ENCODE measurements at places on chromosomes 16 and 17. TPM values are rescaled to one million over a fixed set of nuclear protein-coding genes. Genes with fewer than 3 reads are reported as not detected.

DNA sequence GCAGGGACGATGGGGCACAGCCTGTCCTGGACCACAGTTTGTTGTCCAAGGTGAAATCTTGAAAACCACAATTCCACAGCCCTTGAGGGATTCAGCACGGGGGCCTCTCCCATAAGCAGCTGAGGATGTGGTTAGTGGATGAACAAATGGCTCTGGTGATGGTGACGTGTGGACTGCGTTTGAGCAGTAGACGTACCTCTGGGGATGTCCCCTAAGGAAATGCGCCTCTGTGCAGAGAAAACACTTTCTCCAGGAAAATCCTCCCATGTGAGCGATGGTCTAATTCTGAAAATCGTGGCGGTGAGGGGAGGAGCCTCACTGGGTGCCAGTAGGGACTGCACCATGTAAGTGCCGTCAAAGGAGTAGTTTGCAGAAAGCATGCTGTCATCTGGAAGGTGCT lies 2.7 kb upstream of the SEPTIN12 start:
- no peaks in the 10 kb centered on the region for H3K27me3 ChIP-seq
- H3K27ac ChIP-seq, result peak overlapping the region; percentile 62
- no peak for DNase-seq

DNA sequence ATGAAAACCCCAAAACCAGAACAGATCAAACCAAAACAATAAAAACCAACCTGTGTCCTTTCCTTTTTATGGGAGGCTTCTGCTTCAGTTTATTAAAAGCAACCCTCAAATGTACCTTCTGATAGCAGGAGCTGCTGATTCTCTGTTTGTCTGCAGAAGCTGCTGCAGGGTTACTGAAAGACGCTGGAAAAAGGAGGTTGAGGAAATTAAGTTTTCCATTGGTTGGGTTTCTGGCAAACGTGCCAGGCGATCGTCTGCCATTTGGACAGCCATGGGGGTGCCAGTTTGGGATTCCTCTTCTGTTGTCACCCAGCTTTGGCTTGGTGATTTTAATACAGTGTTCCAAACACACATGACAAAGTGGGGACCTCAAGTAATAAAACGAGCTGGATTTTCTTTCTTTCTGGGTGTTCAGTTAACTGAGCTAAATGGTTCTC lies 185.4 kb upstream of the ZFHX3 start:
- no peak overlapping the region for H3K4me3 ChIP-seq
- peaks cover 8% of the 10 kb centered on the region for H3K27me3 ChIP-seq
- no peak for DNase-seq
- H3K4me1 ChIP-seq, result no peaks in the 10 kb centered on the region
- no peak overlapping the region for H3K27ac ChIP-seq

The LDHD gene
- not detected for polyA plus RNA-seq

- no peak overlapping the region for H3K4me3 ChIP-seq
- H3K27me3 ChIP-seq, result no peaks in the 10 kb centered on the region
- DNase-seq, result no peak
- no peaks in the 10 kb centered on the region for H3K36me3 ChIP-seq
- H3K27ac ChIP-seq, result no peak overlapping the region
Observed at GRCh38 chr17:52383493-52384100, 225.1 kb upstream of the CA10 start.

The ELOB gene
- polyA plus RNA-seq, result 288 TPM

GRCh38 chr17:76686538-76687297 lies 24.0 kb downstream of the MXRA7 start:
- H3K27me3 ChIP-seq, result no peaks in the 10 kb centered on the region
- no peak overlapping the region for H3K4me3 ChIP-seq
- DNase-seq, result no peak

GRCh38 chr16:55091213-55091870 lies 160.7 kb downstream of the IRX5 start:
- H3K36me3 ChIP-seq, result no peaks in the 10 kb centered on the region
- no peaks in the 10 kb centered on the region for H3K27me3 ChIP-seq
- H3K4me1 ChIP-seq, result no peaks in the 10 kb centered on the region

The MEOX1 gene
- polyA plus RNA-seq, result 5.9 TPM

DNA sequence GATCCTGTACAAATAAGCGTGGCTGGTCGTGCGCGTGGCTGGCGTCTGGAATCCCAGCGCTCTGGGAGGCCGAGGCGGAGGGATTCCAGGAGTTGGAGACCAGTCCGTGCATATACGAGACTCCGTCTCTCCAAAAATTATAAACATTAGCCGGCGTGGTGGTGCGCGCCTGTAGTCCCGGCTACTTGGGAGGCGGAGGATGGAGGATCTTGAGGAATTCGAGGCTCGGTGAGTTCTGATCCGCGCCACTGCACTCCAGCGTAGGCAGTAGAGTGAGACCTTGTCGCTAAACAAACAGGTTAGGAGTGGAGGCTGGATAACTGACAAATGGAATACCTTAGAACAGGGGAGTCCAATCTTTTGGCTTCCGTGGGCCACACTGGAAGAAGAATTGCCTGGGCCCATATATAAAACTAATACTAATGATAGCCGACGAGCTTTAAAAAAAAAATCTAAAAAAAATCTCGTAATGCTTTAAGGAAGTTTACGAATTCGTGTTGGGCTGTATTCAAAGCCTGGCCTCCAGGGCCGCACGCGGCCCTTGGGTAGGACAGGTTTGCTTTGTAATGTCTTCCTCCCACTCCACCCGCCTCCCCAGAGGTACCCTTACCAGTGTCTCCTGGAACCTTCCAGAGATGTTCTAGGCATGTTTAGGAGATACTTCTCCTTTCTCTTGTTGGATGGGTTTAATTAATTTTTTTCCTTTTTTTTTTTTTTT lies 909 bp upstream of the RSL1D1 start:
- peaks cover 9% of the 10 kb centered on the region for H3K36me3 ChIP-seq
- peak overlapping the region; percentile 99 for H3K4me3 ChIP-seq
- no peak for DNase-seq
- H3K27ac ChIP-seq, result peak overlapping the region; percentile 97
- H3K27me3 ChIP-seq, result no peaks in the 10 kb centered on the region

DNA sequence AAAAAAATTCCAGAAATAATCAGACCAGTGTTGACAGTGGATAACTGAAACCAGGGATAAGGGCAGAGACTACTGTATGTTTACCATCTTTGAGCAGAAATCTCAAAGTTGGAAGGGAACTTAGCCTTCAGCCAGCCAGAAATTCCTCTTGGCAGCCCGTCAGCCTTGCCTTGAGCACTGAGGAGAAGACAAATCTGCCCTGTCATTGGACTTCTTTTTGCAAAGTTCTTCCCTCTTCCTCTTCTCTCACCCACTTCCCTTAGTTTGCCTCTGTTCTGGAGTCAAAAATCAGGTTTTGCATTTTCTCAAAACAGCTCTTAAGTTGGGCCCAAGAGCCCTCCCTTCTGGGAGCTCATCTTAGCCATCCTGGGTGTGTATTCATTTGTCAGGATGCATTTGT lies 6.2 kb downstream of the TUFM start:
- H3K4me1 ChIP-seq, result peaks cover 11% of the 10 kb centered on the region
- no peaks in the 10 kb centered on the region for H3K27me3 ChIP-seq
- DNase-seq, result no peak
- no peak overlapping the region for H3K4me3 ChIP-seq

The MT1H gene
- not detected for polyA plus RNA-seq
